Esophagus squamous epithelium (tissue), 5 donors: ENCODE measurements at places on chromosomes 7 and 10.

DNA sequence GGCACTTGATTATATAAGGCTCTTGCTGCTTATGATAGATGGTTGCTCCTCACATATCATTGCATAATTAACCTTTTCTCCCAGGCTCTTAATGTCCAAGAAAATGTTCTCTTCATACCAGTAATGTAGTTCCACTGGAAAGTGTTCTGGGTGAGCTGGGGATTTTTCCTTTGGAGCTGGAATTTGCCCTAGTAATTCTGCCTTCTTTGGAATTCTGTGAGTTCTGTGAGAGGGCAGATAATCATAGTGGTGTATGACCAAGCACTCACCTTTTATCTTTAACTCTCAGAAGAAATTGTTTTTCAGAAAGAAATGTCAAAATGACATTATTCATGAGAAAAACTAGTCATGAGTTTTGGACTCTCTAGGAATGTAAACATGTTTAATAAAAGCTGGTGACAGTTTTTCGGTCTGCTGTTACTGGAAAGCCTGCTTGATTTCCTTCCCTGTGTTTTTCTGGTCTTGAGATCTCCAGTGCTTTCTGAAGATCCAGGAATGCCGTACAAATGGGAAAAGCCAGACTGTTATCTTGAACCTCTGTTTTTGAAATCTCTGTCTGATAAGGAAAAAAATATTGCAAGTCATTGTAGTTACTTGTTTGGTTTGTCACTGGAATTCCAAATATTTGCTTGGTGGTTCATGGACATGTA lies 148.3 kb upstream of the PRPS1L1 start:
- no peak for DNase-seq

GRCh38 chr7:129519464-129519863 lies 17.1 kb downstream of the SMKR1 start:
- no peak for DNase-seq

DNA sequence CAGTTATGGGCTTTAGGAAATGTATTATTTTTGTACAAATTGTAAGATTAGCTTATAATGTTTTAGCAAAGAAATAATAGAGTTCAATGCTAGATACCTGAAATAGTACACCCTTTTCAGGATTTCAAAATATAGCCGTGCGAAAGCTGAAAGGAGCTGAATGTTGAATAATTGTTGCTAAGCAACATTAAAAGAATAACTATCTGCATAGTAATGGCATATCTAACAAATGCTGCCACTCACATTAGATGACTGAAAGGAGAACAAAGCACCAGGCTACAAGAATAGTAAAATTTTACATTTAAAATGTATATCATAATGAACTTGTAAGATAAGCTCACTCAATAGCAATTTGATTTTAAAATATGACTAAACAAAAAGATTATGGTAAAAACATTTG lies 82.5 kb downstream of the SDHAF3 start:
- no peak for DNase-seq

DNA sequence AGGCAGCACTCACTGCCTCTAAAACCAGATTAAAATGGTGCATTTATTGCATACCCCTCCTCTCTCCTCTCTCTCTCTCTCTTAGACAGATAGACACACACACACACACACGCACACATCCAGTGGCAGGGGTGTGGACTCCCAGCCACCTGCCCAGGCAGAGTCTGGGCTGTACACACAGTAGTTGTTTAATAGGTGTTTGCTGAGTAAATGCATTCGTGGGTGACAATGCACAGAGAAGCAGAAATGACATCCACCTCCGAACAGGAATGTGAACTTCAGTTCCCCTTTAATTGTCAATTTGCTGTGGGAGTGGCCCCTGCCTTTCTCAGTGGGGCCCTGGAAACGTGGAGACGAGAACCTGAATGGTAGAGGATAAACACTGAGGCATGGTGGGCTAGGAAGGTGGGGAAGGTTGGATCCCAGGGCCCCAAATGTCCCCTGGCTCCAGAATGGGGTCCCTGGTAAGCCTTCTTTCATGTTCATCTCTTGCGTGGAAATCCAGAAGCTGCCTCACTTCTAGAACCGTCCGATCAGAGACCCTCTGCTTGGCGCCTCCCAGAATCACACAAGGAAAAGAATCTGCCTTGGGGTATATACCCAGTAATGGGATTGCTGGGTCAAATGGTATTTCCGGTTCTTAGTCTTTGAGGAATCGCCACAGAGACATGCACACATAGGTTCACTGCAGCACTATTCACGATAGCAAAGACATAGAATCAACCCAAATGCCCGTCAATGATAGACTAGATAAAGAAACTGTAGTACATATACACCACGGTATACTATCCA lies 58.5 kb upstream of the ECHDC3 start:
- DNase-seq: no peak

GRCh38 chr7:72190919-72191318 lies 221.2 kb downstream of the CALN1 start:
- no peak for DNase-seq

DNA sequence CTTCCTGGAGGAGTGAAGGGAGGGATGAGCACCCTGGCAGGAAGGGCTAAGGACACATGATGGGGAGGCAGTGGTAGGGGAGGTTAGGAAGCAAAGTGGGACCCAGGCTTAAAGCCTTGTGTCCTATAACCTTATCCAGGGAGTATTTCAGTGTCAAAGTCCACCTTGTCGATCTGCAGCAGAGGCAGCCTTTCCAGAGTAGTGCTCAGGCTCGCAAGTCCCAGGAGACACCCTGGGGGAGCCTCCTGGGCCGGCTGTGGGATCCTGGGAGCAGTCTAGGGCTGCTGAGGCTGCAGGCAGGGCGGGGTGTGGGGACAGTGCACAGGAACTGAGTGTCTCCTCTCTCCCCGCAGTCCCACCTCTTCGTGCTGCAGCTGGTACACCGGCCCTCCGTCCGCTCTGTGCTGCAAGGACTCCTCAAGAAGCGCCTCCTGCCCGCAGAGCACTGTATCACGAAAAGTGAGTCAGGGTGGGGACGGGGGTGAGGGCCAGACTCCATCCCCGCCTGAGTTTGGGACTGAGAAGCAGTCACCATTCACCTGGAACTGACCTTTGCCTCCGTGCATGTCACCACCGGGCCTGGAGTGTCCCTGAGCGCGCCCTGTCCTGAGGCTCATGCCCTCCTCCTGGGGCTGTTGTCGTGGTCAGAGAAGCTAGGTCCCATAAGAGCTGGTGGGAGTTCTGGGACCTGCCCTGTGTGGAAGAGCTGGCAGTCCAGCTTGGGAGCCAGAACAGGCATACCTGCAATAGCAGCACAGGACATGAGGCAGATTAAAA lies 45.3 kb upstream of the PPIF start:
- no peak for DNase-seq

DNA sequence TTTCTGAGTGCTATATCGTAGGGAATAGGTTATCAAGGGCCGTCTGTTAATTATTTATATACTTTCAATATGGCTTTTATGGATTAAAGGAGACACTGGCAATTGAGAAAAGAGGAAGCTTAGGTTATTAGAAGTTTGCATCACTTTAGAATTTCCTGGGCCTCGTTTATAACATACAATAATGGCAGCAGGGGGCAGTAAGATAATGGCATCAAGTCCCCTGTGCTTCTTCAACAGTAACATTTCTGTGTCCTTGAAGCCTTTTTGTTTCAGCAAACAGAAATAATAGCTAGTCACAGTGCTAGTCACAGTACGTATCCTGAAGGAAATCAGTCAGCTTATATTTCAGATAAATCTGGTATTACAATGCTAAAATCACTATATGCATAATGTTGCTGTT lies 41.9 kb downstream of the SPAM1 start:
- DNase-seq: no peak

DNA sequence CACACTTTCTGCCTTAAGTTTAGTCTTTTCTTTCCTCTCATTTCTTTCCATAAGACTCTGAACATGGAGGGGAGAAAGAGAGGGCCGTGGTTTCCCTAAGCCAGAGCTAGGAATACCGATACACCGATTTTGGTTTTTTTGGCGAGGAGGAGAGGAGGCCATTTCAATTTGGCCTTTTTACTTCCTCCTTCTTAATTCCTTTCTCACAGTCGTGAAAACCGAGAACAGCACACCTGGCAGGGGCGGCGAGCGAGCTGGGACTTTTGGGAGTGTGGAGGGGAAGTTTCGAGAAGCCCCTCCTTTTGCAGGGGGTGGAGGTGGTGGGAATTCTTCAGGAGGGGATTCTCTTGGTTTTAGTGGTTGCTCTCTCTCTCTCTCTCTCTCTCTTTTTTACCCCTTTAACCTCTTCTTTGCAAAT lies 6.2 kb downstream of the GATA3 start:
- DNase-seq: no peak

- no peak for DNase-seq
These were observed 141.3 kb upstream of the FZD8 start for GRCh38 chr10:35783305-35783838.

DNA sequence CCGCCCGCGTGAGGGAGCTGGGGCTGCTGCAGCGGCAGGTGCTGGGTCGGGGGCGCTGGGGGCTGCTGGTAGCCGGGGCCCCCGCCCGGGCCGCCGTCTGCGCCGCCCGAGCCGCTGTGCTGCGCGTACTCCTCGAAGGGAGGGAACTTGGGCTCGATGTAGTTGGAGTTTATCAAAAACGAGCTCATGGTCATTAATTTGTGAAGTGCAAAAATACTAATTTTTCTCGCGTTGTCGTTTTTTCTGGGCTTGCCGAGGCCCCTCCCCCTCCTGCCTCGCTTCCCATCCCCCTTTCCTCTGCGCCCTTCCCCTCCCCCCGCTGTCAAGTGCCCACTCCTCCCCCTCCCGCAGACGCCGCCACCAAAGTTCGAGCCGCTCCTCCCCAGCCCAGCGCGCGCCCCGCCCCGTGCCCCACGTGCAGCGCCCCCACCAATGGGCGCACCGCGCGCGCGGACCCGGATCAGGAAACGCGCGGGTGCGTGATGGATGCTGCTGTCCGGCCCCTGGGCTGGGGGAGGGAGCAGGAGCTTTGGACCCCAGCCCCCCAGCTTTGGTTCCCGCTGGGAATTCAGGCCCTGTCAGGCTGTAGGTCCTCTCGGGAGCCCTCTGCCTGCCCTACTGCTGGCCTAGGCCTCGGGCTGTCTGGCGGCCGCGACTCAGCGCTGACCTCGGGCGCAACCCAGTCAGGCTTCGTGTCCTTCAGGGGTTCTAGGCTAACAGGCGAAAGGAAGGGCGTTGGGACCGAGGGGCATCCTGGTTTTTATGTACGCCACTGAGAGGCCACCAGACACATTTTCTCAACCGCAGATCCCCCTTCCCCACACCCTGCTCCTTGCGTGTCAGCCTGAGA lies at the start of gene HOXA4:
HOXA4 (minus strand) TSS at position 218 of the 850 bp plus-strand sequence; CDS start at position 194, 24 bp downstream.
- peak; percentile 39 for DNase-seq

GRCh38 chr10:132866601-132867381 lies 75.6 kb downstream of the CFAP46 start:
- no peak for DNase-seq

GRCh38 chr7:22812353-22812752 lies 10.3 kb downstream of the TOMM7 start:
- no peak for DNase-seq
